ENCODE measurements at places on chromosomes 2 and 18. TPM values are rescaled to one million over a fixed set of nuclear protein-coding genes. Genes with fewer than 3 reads are reported as not detected.

Gene PXDN
- 0.81 TPM for total RNA-seq

Gene TMEM247
- total RNA-seq, result not detected

DNA sequence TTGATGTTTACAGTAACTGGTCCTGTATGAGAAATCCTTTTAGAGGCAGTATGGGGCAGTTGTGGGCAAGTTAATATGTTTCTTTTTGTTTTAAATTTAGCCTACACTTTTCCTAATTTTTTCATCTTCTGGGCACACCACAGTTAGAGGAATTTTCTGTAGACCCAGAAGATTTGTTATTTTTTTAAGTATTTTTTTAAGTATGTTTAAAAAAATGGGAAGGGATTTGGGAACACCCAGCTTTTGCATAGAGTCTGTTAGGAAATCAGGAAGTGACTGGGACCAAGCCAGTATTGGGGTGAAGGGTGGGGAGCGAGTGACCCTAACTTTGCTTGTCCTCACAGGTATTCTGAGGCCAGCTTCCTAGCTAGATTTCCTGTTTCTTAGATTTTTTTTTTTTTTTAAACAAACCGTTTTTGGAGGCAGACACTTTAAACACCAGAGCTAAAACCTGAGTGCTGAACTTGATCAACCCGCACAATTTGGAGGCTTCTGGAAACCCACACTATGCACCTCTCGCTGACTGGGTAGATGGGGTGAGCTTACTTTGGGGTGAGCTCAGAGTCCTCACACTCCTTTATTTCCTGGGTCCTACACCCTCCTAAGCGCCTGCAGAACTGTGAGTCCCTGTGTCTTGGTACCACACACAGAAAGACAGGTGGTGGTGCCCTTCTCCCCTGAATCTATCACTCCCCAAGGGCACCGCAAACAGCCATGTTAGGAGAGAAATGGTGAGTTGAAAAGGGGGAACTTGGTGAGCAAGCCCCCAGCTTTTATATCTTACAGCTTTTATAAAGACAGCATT lies 5.2 kb downstream of the GATA6 start:
- no peak overlapping the region for H3K4me3 ChIP-seq
- peaks cover 49% of the 10 kb centered on the region for H3K27me3 ChIP-seq
- peaks cover 8% of the 10 kb centered on the region for H3K4me1 ChIP-seq
- H3K36me3 ChIP-seq, result no peaks in the 10 kb centered on the region
- no peak for DNase-seq
- H3K27ac ChIP-seq, result no peak overlapping the region

DNA sequence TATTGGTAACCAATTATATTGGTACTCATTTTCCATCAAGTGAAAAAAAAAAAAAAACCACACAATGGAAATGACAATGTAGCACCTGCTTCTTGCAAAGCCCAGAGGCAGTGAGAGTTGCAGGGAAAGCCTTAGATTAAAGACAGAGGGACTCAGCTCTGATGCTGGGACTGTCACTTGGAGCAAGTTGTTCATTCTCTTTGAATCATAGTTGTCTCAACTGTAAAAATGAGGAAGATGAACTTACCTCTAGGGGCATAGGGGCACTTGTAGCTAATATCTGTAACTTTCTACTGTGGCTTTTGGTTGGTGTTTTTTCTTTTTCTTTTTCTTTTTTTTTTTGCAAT lies 81.4 kb upstream of the LPIN2 start:
- no peaks in the 10 kb centered on the region for H3K36me3 ChIP-seq
- H3K27ac ChIP-seq, result no peak overlapping the region
- H3K4me3 ChIP-seq, result no peak overlapping the region
- no peak for DNase-seq
